ENCODE measurements at places on chromosomes 5 and 9. TPM values are rescaled to one million over a fixed set of nuclear protein-coding genes. Genes with fewer than 3 reads are reported as not detected.

- no peak for DNase-seq
Observed at GRCh38 chr9:124583134-124583533, 75.9 kb upstream of the NR5A1 start.

DNA sequence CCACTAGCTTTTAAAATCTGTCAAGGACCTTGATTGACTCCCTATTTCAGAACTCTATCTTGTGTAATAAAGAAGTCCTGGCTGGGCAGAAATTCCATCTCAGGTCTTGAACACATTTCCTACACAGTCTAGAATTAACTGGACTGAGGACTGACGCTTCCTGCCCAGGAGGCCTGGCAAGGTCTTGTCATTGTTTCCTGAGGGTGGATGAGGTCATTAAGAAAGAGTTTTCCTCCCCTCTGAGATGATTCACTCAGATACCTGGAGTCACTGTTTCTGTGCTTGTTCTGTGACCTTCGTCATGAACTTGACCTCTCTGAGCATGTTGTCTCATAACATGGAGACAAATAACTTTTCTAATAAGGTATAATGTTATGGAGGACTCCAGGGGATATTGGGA, 10.0 kb downstream of the MTAP start:
- DNase-seq: no peak

GRCh38 chr9:114612272-114612923, 1.3 kb downstream of the TMEM268 start:
- DNase-seq: no peak

DNA sequence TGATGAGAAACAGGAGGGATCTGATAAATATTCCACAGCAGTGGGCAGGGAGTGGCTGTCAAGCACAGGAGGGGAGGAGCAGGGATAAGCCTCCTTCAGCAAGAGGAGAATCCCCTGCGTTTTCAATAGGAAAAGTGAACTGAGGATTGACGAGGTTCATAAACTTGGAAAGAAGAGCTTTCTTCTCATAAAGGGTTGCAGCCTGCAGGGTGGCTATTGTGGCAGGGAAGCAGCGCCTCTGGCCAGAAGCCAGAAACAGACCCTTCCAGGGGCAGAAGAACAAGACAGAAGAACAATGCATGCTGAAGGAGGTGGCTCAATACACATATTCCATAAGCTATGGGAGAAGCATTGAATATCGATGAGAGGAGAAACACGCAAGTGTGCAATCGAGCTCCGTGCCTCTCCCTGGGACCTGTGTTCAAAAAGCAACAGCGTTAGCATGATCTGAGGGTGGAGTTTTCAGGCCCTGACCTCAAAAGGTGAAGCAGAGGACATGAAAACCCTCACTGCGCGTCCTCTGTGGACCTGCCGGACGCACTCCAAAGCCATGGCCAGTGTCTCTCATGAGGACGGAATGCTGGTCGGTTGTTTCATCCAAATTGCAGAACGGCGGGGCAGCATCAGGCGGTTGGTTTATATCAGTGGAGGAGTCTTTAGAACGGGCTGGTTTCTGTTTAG, 67.6 kb downstream of the ANKRD33B start:
- DNase-seq: no peak

DNA sequence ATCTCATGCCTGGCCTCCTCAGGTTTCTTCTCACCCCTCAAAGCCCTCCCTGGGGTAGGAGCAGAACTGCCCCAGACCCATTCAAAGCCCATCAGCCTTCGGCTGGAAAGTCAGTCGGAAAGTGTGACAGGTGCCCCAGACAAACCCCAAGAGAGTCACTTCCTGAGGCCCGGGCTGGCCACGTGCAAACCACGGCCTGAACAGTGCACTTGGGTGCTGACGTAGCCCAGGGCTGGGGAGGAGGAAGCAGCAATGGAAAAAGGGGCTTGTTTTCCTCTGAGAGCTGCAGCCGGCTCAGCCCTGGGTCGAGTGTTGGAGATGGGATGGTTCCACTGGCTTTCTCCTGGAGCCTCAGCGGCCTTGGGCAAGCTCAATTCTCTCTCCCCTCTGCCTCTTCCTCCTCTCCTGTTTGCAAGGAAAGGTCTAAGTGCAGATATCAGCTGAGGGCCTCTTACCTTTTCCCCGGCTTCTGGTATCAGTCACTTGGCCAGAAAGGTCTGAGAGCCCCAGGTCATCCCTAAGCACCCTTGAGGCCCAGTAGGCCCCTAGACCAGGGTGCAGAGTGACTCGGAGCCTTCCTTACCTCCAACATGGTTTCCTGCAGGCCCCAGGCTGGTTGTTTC, 5.9 kb upstream of the EGR1 start:
- no peak for DNase-seq

- DNase-seq: no peak
Observed at GRCh38 chr5:36897616-36898015, 21.0 kb downstream of the NIPBL start.

- DNase-seq: no peak
Observed at GRCh38 chr5:43851741-43852140, 248.8 kb downstream of the NNT start.

The SLC36A2 gene
- polyA plus RNA-seq: not detected

The ORM2 gene
- not detected for polyA plus RNA-seq

The PSAT1 gene
- polyA plus RNA-seq: 200 TPM

The PCDHB16 gene
- polyA plus RNA-seq: 0.05 TPM

The PDE6A gene
- polyA plus RNA-seq: 0.20 TPM

All from A549 (cell line).